ENCODE measurements at places on chromosomes 3 and 15.

DNA sequence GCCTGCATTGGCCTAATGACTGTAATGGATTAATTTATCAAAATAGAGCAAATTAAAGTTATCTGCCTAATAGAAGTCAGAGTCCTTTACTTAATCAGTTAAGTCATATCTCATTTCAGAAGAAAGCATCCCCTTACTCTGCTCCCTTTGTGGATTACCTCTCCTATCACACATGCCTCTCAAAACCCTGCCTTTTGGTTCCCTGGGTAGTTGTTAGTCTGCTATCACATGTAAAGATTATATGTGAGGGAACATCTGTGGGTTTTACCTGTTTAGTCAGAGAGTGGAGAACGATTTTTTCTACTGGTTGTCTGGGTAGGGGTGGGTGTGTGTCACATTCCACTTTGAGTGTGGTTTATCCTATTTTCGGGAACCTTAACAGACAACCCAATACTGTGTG is 16.4 kb downstream of the UBE2E2 start:
- DNase-seq, result no peak

DNA sequence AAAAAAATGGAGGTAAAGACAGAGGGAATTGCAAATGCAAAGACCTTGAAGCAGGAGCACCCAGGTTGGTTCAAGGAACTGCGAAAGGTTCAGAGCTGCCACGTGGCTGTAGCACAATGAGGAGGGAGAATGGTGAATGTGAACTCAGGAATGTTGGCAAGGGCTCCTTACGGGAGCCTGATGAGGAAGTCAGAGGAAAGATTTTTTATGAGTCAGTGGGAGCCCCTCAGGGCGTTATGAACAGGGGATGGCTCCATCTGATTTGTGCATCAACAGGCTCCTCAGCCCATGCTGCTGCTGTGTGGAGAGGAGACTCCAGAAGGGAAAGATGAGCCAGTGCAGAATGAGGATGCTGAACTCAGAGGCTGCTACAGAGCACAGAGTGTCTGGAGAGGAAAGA is 194.4 kb downstream of the ARRDC4 start:
- peak; percentile 97 for DNase-seq

- no peak for DNase-seq
These were observed 340.9 kb upstream of the ICE2 start for GRCh38 chr15:60819860-60820259.

DNA sequence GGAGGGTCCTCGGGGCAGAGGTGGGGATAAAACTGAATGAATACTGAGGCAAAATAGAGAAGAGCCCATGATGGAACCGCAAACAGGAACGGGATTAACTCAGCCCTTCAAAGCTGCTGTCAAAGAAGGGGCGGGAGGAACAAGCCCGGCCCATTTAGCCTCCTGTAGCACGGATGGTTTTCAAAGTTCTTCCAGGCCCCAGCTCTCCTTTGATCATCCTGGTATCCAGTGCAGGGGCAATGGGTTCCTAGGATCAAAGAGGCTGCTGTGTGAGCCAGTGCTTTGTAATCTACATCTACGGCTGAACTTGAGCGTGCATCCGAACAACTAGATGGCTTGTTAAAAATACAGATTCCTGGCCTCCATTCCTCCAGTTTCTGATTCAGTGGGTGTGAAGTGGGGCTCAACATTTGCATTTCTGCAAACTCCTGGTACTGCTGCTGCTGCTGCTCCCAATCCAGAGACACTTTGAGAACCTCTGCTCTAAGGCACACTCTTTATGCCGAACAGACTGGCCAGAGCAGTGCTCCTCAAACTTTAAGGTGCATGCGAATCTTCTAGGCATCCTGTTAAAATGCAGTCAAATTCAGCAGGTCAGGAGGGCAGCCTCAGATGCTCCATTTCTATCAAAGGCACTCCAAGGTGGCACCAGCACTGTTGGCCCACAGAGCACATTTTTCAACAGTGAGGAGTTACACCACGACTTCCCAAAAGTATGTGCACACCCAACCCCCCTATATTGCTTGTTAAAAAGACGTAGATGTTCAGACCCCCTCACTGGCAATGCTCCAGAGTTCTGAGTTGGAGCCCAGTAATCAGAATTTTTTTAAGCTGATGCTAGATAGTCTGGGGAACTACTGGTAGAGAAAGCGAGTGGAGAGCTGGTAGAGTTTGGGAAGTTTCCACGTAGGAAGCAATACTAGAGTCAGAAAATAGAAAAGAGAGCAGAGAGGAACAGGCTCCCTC is 5.6 kb downstream of the GALNT15 start:
- DNase-seq, result peak; percentile 96

- no peak for DNase-seq
These were observed 6.0 kb upstream of the CCR8 start for GRCh38 chr3:39323494-39323893.

DNA sequence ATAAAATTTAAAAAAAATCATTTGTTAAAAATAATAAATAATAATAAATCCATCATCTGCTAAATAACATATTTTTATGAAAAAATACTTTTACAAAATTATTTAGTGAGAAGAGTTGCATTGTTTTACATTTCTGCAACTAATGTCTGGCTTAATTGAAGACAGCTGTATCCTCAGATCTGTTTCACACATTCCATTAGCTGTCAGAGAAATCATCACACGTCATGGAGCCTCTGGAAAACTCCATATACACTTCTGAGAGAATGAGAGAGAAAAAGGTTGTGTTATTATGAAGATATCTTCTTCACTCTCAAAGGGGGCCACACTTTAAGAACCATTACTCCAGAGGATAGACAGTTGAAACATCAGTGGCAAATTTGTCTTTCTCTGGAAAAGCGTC is 40.8 kb downstream of the CMSS1 start:
- peak; percentile 73 for DNase-seq

- no peak for DNase-seq
These were observed 1.0 kb downstream of the LRRC2 start for GRCh38 chr3:46565077-46565476.

- DNase-seq, result peak; percentile 15
These were observed 633.4 kb downstream of the EPHA3 start for GRCh38 chr3:89740881-89741177.

- peak; percentile 94 for DNase-seq
These were observed 70.5 kb upstream of the LIPC start for GRCh38 chr15:58361273-58361759.

DNA sequence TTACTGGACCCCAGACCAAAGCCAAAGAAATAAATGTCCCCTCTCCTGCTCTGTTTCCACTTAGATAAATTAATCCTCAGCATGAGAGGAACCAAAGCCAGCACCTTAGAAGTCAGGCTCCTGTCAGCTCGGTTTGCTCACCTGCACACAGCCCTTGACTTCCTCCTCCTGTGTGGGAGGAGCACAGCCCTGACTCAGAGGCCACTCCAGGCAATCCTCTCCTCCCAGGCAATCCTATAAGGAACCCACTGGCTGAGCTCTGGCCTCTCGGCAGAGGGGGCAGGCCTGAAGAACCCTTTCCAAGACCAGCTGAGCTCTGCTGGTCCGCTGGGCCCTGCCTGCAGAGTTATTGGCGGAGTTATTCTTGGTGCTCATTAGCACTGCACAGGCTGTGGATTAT is 30.8 kb downstream of the LIPC start:
- DNase-seq, result no peak

GRCh38 chr15:69304182-69304545 is 5.5 kb downstream of the PAQR5 start:
- DNase-seq, result peak; percentile 65

DNA sequence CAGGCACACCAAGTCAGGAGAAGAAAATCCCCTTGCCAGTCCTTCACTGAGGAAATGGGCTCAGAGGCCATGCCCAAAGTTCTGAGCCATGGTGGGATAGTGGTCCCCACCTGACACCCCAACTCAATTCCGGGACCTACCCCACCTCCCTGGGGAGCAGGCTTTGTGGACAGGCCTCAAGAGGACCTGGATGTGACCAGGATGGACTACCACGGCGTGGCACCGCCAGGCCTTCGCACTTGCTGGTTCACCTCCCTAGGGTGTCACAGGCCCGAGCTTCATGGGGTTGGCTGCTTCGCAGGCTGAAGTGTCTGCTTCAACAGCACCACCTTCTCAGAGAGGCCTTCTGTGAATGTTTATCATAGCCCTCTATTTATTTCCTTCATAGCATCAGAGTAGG is 31.7 kb downstream of the POC1A start:
- no peak for DNase-seq

GRCh38 chr3:155404486-155404885 is 111.0 kb upstream of the STRIT1 start:
- no peak for DNase-seq

- no peak for DNase-seq
These were observed 22.0 kb downstream of the SPATA12 start for GRCh38 chr3:57082481-57082880.

DNA sequence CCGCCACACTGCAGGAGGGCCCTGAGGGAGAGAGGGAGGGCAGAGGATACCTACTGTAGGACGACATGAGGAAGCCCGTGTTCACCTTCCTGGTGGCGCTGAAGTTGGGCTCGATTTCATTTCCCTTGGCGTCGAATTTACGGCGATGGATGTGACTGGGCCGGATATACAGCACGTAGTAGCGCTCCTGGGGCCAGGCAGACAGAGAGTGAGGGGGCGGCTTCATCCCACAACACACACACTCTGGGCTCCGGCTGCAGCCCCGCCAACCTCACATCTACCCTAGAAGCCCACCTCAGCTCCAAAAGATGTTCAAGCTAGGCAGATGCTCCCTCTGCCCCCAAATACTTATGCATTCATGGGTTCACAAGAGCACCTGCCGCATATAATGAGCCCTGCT is 4.5 kb downstream of the ARPIN start:
- DNase-seq, result no peak

- DNase-seq, result no peak
These were observed 32.8 kb upstream of the EID1 start for GRCh38 chr15:48845123-48845522.
